T-helper 1 cell (primary cell): ENCODE measurements at places on chromosomes 1 and 21.

DNA sequence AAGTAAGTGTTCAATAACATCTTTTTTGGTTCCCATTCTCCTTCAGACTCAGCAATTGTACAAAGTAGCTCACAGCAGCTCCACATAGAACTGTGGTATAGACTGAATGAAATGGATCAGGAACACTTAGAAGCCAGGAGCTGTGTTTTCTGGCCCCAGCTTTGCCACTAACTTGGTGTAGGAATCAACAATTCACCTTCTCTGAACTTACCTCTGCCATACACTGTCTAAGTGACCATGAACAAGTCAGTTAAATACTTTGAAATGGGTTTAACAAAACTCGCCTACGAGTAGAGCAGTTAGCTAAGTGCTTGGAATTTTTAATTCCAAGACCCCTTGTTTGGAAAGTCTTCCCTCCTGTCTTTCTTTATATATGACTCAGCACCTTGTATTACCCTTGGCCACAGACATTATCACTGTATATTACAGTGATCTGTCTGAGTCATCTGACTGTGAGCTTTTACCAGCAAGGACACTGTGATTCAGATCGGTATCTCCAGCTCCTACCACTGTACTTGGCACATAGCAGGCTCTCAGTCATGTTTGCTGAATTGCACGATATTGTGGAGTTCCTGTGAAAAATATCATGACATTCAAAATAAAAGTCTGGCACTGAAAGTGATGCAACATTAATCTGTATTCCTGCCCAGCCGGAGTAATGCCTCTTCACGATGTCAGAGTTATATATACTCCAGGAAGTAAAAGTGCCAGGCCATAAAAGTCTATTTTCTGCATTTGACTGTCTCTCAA, 101.7 kb upstream of the BEND5 start:
- DNase-seq, result no peak

DNA sequence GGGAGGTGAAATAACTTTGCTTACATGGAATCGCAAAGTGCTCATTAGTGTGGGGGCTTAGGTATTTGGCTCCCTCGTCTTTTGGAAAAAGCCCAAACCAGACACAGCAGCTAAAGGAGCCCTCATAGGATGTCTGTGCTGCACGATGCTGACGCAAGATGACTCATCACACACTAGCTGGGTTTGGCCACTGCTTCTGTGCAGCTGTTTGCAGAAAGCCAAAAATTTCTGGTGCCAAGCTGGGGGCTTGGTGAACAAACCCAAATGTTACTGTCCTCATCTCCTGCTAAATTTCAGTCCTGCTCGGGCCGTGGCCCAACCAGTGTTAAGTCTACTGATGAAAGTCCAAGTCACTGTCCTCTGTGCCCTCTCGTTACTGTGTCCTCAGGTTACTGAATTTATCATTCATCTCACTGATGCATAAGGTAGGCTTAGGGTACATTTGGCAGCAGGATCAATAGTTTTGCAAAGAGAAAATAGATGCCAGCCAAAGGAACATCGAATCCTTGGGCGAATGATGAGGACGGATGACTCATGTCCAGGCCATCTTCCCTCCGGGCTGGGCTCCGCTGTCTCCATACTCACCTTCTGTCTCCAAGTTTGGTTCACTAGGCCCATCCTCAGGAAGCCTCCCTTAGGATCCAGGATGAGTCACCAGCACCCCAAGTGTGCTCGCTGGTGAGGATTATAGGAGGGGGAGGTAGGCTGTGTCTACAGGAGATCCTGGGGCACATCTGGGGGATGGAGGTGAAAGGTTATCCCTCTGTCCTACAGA, 177.7 kb downstream of the ADSS2 start:
- no peak for DNase-seq

DNA sequence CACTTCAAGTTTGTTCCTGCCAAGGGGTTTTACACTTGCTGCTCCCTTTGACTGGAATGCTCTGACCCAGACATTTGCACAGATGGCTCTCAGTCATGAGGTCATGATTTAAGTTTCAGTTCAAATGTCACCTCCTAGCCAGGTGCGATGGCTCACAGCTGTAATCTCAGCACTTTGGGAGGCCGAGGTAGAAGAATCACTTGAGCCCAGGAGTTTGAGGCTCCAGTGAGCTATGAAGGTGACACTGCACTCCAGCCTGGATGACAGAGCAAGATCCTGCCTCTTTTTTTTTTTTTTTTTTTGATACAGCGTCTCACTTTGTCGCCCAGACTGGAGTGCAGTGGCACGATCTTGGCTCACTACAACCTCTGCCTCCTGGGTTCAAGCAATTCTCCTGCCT, 4.5 kb upstream of the ZMYM4 start:
- DNase-seq, result no peak

GRCh38 chr1:59139396-59139795, 157.5 kb upstream of the FGGY start:
- no peak for DNase-seq

- DNase-seq, result no peak
Observed at GRCh38 chr21:39803393-39803792, 58.4 kb downstream of the IGSF5 start.

DNA sequence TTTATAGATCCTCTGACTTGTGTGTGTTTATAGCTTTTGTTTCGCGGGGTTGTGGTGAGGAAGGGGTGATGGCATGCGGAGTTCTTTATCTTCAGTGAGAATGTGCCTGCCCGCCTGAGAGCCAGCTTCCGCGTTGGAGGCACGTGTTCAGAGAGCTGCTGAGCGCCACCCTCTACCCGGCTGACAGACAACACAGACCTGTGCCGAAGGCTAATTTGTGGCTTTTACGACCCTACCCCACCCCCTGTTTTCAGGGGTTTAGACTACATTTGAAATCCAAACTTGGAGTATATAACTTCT, 14.4 kb upstream of the CD101 start:
- peak; percentile 25 for DNase-seq
